Neural progenitor cell (in vitro differentiated cells): ENCODE measurements at places on chromosomes 3 and 15. TPM values are rescaled to one million over a fixed set of nuclear protein-coding genes. Genes with fewer than 3 reads are reported as not detected.

Gene PARP9
- 1.0 and 1.2 TPM in 2 replicates for total RNA-seq

Gene SPINK8
- total RNA-seq, result not detected in 2 replicates

- DNase-seq, result no peak
Measured at GRCh38 chr3:193814166-193814892, 221.3 kb downstream of the OPA1 start.

Gene OR5H14
- not detected in 2 replicates for total RNA-seq

Gene GOLGA6L26
- not detected in 2 replicates for total RNA-seq

Gene CCR9
- not detected in 2 replicates for total RNA-seq

GRCh38 chr3:142027300-142027699 lies 122.0 kb downstream of the TFDP2 start:
- peak; percentile 34 for DNase-seq

- peak; percentile 86 for DNase-seq
Measured at GRCh38 chr15:32641517-32642059, at the start of gene SCG5. SCG5 (plus strand) TSS chr15:32641710; CDS start chr15:32643593, 1,883 bp downstream.

DNA sequence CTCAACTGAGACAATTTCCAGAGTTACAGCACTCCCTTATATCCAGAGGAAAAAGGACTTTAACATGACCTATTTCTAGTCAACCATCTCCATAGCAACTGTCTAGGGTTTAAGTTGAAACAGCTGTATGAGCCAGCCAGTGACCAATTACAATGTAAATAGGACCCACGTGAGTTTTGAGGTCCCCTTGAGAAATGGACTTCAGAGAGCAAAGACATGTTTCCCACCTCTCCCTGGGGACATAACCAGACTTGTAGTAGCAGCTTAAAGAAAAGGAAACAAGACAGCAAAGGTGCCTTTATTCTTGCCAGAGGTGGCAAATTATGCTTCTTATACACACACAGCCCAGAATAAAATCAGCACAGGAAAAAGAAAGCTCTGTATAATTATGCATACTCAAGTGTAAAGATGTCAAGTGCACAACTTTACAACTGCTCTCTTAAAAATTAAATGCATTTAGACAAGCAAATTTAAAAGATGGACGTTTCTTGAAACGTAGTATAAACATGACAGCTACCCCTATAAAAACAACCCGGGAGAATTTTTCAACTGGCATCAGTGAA lies 40.2 kb downstream of the SUMF1 start:
- DNase-seq, result no peak

Gene ITIH4
- total RNA-seq, result 1.1 and 2.4 TPM in 2 replicates

DNA sequence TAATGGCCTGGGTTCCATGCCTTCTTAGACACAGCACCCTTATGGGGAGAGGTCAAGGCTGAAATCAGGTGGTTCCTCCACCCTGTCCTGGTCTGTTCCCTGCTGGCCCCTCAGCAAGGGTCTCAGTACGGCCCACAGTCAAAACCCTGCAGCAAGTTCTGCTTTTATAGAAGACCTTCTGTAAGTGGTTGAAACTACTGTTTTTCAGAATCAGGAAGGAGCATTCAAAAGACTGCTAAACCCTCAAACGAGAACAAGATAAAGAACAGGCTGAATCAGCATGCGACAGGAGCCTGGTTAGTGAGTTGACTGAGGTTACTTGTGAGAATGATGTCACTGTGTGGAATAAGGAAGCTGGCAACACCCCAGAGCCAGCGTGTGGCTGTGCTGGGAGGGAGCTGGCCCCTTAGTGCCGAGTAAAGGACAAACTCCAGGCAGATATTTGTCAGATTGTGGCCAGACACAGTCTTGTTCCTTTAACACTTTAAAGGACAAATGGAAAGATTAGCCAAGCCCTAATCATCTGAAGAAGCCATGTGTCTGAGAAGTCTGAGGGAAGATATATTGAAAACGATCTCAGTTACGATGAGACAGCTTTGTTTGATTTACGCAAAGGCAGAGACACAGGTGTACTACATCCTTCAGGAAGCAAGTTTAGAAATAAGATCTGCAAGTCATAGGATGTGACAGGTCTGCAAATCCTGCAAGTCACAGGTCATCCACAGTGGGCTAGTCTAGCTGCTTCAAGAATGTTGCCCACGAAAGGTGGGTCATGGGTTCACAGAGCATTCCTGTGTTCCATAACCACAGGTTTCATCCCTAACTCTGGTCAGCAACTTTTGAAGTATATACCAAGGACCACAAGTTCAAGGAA lies 54.0 kb downstream of the B3GNT5 start:
- DNase-seq, result no peak

GRCh38 chr15:45544266-45545023 lies 21.9 kb upstream of the SLC30A4 start:
- no peak for DNase-seq

GRCh38 chr15:73176598-73176997 lies 124.3 kb downstream of the NEO1 start:
- DNase-seq, result no peak

GRCh38 chr3:164459521-164460151 lies 618.7 kb downstream of the SI start:
- DNase-seq, result no peak

- DNase-seq, result peak; percentile 24
Measured at GRCh38 chr15:56244811-56245576, 1.3 kb upstream of the RFX7 start.

DNA sequence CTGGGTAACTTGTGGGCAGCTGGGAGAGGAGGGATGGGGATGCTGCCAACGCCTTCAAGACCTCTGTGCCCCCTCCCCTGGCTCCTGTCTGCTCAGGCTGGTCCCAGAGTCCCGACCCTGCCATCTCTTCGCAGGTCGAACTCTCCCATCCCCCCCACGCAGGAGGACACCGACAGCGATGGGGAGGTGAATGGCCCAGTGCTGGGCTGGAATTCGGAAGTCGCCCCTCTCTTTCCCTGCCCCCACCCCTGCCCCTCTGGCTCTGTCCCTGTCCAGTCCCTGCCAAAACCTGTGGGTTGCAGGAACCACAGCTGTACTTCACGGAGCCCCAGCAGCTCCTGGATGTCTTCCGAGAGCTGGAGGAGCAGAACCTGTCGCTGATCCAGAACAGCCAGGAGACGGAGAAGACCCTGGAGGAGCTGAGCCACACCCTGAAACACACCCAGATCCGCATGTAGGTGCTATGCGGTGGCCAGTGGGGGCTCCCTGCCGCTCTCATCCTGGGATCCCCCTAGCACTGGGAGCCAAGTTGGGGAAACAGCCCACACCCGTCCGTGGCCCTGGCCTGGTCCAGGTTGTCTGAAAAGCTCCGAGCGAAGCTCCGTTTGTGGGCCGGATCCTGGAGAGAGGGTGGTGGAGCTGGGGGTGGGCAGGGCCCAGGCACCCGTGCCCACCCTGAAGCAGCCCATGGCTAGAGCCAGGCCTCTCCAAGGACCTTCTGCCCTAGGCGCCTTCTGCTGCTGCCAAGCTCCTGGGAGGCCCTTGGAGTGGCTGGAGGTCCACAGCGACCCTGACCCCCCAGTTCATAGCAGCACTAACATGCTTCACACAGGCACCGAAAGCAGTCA lies 28.7 kb downstream of the CFAP100 start:
- no peak for DNase-seq

- no peak for DNase-seq
Measured at GRCh38 chr3:161567577-161568361, 71.2 kb downstream of the OTOL1 start.

Gene ATP2B2
- 0.03 TPM in 1 of 2 replicates, not detected in the other for total RNA-seq

Gene ACOX2
- 4.3 and 7.6 TPM in 2 replicates for total RNA-seq

Gene SLC22A13
- 0.21 TPM in 1 of 2 replicates, not detected in the other for total RNA-seq

DNA sequence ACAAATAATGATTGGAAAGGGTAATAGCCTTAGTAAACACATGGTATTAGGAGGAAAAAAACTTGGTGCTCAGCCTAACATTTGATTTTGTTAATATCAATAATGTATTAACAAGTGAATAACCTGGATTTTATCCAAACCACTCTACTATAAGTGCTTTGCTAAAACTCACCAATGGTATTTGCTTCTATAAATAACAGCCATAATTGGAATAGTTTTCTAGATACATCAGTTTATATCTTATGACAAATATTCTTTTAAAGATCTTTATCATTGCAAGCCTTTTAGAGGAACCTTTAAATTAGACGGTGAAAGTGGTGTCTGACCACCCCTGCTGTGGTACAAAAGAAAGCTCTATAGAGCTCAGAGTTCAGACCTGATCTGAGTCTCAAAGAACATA lies 123.9 kb downstream of the SHOX2 start:
- no peak for DNase-seq

GRCh38 chr15:82110144-82110543 lies 64.3 kb upstream of the MEX3B start:
- DNase-seq, result no peak

Gene RBM6
- 126 and 170 TPM in 2 replicates for total RNA-seq

Gene CEP152
- total RNA-seq, result 23.5 and 191 TPM in 2 replicates

GRCh38 chr3:127788451-127788909 lies 33.8 kb downstream of the MGLL start:
- DNase-seq, result no peak

GRCh38 chr15:86483936-86484335 lies 404.3 kb downstream of the AGBL1 start:
- no peak for DNase-seq

DNA sequence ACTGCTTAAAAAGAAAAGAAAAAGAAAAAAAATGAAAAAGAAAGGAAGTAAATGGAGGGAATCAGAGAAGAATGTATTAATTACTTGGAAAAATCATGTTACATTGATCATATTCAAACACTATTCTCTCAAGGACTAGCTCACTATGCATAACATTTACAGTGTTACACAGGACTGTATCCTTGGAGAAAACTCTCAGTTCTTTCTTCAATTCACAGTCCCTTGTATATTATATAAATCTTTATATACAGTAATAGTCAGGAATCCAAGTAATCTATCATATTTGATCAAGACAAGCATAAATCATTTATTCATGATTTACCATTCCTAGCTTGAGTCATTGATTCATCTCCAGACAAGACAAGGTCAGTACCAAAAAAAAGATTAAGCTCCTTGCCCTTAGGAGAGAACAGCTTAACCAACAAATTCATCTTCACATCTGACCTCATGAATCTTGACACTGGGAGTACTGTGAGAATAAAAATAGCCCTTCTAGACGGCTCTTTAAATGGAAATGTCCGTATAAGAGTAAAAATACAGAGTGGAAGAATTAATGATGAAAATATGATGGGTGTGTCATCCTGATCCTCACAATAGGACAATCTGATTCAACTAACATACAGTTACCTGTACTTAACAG lies 980.4 kb downstream of the NAALADL2 start:
- DNase-seq, result no peak

- no peak for DNase-seq
Measured at GRCh38 chr3:98584547-98584946, 8.9 kb downstream of the CPOX start.

- DNase-seq, result peak; percentile 8
Measured at GRCh38 chr3:157639756-157640426, 136.7 kb upstream of the VEPH1 start.

GRCh38 chr3:192637803-192638202 lies 89.5 kb downstream of the FGF12 start:
- DNase-seq, result no peak

Gene KLHL25
- total RNA-seq, result 12.1 and 25.3 TPM in 2 replicates

DNA sequence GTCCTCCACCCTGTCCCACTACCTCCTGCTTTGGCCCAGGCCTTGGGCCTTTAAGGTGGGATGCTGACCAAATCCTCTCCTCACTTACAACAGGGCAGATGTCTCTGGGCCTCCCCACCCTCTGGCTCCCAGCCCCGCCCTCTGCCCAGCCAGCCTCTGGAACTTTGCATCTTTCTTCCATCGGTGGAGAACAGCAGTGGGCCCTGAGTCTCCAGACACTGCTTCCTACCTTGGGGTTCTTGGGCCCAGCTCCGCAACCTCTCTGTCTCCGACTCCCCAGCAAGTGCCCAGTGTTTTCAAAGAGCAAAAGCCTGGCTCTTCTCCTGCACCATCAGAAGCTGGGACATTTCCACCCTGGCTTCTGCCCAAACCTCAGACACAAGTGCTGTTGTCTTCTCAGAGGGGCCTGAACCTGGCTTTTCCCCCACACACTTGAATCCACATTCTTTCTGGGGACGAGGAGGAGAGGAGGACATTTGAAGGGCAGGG lies 33.1 kb downstream of the MRAS start:
- no peak for DNase-seq

GRCh38 chr15:77163781-77164384 lies 93.0 kb upstream of the TSPAN3 start:
- no peak for DNase-seq

DNA sequence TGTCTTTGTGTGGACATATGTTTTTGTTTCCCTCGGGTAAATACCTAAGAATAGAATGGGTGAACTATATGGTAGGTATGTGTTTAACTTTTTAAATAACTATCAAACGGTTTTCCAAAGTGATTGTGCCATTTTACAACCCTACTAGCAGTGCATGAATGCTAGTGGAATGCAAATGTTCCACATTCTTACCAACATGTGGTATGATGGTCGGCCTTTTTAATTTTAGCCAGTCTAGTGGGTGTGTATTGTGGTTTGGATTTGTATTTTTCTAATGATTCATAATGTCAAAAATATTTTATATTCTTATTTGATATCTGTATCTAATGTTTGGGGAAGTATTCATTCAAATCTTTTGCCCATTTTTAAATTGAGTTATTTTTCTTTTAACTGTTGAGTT lies 68.2 kb upstream of the SMAD3 start:
- no peak for DNase-seq
